ENCODE measurements at places on chromosomes 6 and 20.

DNA sequence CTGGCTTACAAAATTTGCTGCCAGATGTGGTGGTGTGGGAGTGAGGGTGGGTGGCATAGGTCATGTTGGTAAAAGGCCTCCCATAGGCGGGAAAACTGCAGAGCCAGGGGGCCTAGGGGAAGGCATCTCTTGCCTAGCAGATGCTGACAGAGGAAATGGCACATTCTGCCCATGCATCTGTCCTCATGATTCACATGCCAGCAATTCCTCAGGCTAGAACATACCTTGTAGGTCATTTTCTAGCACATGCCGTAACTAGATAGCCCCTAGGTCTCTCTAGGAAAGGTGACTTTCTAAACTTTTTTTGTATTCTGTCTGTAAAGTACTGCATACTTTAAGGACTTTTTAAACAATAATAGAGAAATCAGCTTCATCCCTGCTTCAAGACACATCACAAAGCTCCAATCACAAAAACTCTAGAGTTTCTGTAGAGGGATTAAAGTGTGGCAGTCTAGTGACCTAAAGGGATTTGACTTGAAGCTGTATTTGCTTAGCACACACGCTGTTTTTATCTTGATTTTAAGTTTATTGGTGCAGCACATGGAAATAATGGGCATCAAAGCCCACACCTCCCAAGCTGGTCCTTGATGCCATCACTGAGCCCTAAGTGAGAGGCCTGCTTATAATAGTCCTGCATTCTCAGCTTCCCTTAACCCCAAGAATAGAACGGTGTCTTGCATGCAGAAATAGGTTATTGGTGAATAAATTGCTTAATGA, 55.2 kb downstream of the ANKEF1 start:
- DNase-seq, result no peak

- DNase-seq, result no peak
Measured at GRCh38 chr20:16760431-16761304, 12.5 kb downstream of the OTOR start.

GRCh38 chr6:163423696-163424095, 9.2 kb downstream of the QKI start:
- DNase-seq, result no peak

- DNase-seq, result no peak
Measured at GRCh38 chr6:14838133-14838583, 407.7 kb upstream of the JARID2 start.

- no peak for DNase-seq
Measured at GRCh38 chr6:35025232-35026188, 115.6 kb downstream of the TCP11 start.

DNA sequence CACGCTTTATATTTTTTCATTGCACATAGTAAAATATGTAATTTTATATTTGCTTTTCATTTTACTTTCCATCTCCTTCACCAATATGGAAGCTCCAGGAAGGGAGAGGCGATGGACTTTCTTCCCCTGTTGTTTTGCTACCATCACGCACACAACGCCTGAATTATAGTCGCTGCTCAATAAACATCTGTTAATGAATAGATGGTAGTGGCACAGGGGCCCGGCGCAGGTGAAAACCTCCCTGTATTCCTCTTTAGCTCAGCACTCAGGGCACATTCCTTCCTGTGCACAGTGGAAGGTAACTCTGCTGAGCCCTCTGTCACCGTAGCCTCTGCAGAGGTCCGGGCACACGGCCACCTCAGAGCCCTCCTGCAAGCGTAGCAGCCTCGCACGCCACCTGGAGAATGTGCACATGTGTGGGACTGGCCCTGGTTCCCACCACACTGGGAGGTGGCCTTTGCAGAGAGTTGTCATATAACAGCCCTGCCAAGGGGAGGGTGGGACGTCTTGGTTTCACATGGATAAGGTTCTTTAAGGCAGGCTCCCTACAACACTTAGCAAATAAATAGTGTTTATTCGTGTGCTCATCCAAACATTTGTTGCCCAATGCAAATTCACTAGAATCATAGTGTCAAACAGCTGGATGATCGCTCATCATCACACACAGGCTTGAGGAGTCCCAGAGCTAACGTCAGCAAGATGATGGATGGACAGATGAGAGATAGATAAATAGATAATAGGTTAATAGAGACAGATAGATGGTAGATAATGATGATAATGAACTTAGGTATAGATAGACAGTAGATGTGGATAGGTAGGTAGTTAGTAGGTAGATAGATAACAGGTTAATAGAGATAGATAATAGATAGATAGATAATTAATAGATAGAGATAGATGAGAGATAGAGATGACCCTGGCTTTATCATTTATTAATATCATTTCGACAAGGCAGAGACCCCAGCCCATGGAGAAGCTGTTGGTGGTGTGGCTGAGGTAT, 32.3 kb upstream of the AFDN start:
- DNase-seq, result no peak

GRCh38 chr20:1811621-1812498, 83.3 kb upstream of the SIRPA start:
- DNase-seq, result no peak

DNA sequence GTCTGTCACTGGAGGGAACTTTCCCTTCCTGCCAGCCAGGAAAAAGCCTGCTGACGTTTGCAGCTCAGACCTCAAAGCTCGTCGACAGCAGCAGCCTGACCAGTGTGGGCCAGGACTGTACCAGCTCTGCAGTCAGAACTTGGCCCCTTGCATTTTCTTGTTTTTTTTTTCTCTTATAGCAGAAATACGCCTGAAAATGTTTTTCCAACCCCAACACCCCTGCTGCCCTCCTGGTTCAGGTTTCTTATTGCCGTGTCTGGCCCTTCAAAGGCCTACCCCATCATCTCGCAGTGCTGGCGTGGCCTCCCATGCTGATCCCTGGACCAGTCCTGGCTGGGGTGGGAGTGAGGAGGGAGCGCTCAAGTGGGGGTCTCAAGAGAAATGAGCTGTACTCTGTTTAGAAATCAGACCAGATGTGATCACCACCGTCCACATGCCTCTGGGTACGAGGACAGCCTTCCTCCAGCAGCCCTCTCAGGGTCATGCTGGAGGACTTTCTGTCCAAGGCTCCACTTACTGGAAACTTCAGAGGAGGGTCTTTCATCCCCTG, 169.0 kb downstream of the FOXC1 start:
- DNase-seq, result no peak
